Aorta (tissue), 5 donors: ENCODE measurements at places on chromosomes 1 and 21. TPM values are rescaled to one million over a fixed set of nuclear protein-coding genes. Genes with fewer than 3 reads are reported as not detected.

GRCh38 chr1:219958875-219959417 is 30.6 kb upstream of the SLC30A10 start:
- H3K4me3 ChIP-seq = no peak overlapping the region
- H3K27me3 ChIP-seq = no peaks in the 10 kb centered on the region
- H3K36me3 ChIP-seq = no peaks in the 10 kb centered on the region
- H3K4me1 ChIP-seq = no peaks in the 10 kb centered on the region
- DNase-seq = no peak

Gene ATF3
- 265 TPM for total RNA-seq

DNA sequence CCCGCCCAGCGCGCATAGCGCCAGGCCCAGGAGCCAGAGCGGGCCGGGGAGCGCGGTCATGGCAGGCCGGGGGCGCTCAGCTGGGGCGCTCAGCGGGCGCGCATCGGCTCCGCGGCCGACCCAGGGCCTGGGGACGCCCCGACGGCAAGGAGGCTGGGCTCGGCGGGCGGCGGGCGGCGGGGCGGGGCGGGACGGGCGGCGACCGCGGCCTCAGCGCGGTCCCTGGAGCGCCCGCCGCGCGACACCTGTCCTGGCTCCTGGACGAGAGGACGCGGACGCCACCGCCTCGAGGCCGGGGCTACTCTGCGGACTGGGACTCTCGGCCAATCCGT is 273 bp downstream of the BMP8B start:
- no peak for DNase-seq

Gene MCOLN3
- 1.3 TPM for total RNA-seq

- H3K27ac ChIP-seq = no peak overlapping the region
- H3K27me3 ChIP-seq = no peaks in the 10 kb centered on the region
- no peak overlapping the region for H3K4me3 ChIP-seq
- no peaks in the 10 kb centered on the region for H3K36me3 ChIP-seq
Observed at GRCh38 chr1:182565537-182565936, 23.5 kb downstream of the RNASEL start.

DNA sequence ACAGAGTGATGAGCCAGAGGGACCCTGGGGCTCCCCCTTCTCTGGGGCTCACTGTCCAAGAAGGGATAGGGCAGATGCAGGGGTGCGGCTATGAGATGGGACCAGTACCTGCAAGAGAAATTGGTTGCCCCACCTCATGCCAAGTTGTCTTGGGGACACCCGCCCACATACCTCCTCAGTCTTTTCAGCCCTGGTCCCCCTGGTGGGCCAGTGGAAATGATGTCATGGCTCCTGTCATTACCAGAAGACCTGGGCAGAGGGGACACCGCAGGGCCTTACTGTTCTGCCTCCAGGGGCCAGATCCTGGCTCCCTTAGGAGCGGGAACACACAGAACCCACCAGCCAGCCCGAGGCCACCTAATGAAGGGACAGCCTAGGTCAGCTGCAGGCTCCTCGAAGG is 63.2 kb downstream of the CDK18 start:
- H3K4me3 ChIP-seq = no peak overlapping the region
- no peak overlapping the region for H3K27ac ChIP-seq
- no peaks in the 10 kb centered on the region for H3K4me1 ChIP-seq

Gene ZFP69B
- total RNA-seq = 2.4 TPM

GRCh38 chr1:227068883-227069282 is 128.8 kb downstream of the COQ8A start:
- H3K27me3 ChIP-seq = no peaks in the 10 kb centered on the region
- no peak overlapping the region for H3K27ac ChIP-seq
- no peak for DNase-seq
- H3K36me3 ChIP-seq = no peaks in the 10 kb centered on the region

- no peaks in the 10 kb centered on the region for H3K36me3 ChIP-seq
- H3K27ac ChIP-seq = no peak overlapping the region
- H3K27me3 ChIP-seq = no peaks in the 10 kb centered on the region
- no peak for DNase-seq
Observed at GRCh38 chr21:27301220-27301619, 334.3 kb upstream of the ADAMTS5 start.

DNA sequence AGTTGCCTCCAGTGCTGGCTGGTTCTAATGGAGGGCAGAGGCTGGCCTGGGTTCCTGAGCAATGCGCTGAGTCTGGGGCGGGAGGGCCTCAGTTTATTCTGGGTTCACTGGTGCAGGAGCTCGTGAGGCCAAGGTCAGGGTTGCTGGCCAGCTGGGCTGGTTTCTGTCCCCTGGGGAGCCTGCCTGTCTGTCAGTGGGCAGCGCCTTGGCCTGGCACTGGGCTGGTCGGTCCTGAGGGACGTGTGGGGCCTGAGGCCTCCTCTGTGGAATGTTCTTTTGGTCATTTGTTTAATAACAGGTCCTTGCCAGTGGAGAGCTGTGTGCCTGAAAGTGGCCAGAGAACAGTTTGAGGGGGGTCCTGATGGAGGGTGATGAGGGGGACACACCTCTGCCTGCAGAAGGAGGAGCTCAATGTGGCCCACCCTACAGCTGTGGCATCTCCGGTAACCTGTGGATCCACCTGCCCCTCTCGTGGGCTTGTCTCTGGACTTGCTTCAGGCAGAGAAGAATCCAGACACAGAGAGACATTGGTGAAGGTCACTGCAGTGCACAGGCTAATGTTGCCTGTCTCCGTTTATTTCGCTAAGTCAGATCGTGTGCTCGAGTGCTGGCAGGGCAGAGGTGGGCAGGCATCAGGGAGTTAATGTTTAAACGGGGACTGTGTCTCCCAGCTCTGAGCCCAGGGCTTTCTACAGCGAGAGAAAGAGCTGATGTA is 34.6 kb downstream of the COQ8A start:
- DNase-seq = peak; percentile 90
- H3K27me3 ChIP-seq = no peaks in the 10 kb centered on the region
- peak overlapping the region; percentile 89 for H3K27ac ChIP-seq

Gene OR2M4
- not detected for total RNA-seq

Gene P3H1
- total RNA-seq = 54.6 TPM

Gene CAMK1G
- total RNA-seq = 0.72 TPM

GRCh38 chr1:234771642-234772344 is 161.8 kb upstream of the IRF2BP2 start:
- no peak overlapping the region for H3K27ac ChIP-seq
- no peak overlapping the region for H3K4me3 ChIP-seq
- DNase-seq = no peak
- no peaks in the 10 kb centered on the region for H3K36me3 ChIP-seq
- H3K4me1 ChIP-seq = no peaks in the 10 kb centered on the region
- H3K27me3 ChIP-seq = no peaks in the 10 kb centered on the region

Gene NGF
- total RNA-seq = 17.2 TPM
